Activated CD4-positive, CD25-positive, alpha-beta regulatory T cell (primary cell): ENCODE measurements at places on chromosomes 11 and 22.

DNA sequence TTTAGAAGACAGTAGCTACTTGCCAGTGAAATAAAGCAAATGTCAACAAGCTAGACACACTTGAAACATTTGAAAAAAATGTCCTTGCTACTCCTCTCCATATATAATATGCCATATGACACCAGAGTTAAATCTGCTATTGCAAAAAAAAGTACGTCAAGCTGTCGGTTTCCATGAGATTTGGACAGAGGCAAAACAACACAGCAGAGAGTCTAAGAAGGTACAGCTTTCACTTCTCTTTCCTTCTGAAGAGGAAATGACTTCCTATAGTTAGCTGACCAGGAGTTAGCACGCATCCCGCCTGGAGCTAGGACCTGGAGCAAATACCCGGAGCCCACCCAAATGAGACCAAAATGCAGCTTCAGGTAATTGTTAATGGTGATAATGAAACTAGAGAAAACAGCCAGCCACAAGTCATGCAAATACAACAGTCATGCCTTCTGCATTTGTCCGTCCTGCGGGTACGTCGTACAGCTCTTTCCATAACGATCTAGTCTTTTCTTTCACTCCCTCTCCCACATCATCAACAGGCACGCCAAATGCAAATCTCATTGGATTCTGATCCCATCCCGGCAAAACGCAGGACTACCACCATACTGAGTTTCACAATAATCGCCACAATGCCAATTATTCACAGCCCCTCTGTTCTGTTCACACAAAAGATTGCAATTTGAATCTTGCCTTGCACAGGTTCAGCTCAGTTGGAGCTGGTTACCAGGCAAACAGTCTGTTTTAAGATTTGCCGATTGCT, 395.0 kb upstream of the CCDC90B start:
- DNase-seq: no peak

- DNase-seq: no peak
These were observed 560.0 kb downstream of the TMEM135 start for GRCh38 chr11:87597725-87598124.

GRCh38 chr11:17378655-17379054, 9.8 kb downstream of the KCNJ11 start:
- no peak for DNase-seq

GRCh38 chr11:120950880-120951279, 73.0 kb upstream of the TBCEL start:
- DNase-seq: no peak

DNA sequence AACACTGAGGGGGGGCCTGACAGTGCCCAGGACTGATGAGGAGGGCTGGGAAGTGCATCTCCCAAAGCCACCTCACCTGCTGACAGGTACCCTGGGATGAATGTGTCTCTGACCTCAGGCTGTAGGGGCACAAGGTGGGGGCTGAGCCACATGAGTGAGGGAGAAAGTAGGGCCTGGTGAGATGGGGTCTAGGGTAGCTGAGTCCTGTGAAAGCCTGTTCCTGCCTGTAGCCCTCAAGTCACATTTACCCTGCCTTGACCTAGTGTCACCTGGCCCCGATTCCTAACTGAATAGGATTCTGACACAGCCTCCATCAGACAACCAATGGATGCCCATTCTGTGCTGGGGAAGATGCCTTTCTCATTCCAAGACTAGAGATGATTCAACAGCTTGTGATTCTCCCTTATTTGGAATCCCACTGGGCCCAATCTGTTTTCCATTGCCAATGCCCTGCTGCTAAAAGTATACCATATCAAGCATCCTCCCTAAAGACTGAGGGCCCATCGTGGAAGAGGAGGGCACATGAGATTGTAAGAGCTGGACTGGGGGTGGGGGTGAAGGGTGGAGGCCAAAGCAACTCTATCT, 11.1 kb upstream of the RFPL1 start:
- no peak for DNase-seq

- no peak for DNase-seq
These were observed 12.8 kb upstream of the SORL1 start for GRCh38 chr11:121439337-121439736.

DNA sequence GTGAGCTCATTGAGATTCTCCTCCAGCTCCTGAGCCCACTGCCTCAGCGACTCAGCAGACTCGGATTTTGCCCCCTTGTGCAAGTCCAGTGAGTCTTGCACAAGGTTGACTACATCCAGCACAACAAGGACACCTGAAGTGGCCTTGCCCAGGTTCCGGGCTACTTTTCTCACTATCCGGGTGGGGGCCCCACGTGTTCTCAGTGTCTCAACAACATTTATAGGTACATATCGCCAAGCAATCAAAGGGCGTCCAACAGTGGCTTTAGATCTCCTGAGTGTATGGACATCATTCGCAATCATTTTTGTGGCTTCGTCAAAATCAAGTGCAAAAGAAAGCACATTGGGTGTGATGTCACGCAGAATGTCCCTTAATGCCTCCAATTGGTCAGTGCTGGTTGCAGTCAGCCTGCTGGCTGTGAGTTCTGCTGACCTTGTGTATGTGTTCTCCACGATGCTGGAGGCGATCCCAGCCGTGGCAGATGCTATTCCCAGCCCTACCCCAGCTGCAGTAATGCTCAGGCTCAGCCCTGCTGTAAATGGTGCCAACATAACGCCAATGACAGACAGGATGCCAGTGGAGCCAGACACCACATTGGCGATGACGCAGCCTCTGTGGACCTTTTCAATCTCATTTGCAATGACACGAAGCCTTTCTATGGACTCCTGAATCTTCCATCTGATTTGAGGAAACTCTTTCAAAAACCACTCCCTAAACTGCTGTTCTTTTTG, 10.3 kb downstream of the APOL4 start:
- no peak for DNase-seq

GRCh38 chr11:72189455-72190250, 2.3 kb upstream of the FOLR1 start:
- no peak for DNase-seq

DNA sequence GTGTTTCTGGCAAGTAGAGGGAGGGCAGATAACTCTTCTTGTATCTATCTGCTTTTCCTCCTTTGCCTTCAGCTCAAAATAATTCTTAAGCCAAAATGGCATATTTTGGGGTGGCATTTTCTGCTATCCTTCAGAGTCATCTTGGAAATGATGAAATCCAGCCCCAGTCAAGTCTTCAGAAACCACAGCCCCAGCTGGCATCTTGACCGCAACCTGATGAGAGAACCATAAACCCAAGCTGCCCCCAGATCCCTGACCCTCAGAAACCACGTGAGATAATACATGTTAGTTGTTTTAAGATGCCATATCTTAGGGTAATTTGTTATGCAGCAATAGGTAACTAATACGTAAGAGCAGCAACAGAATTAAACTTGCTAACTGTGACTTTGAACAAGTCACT, 15.1 kb upstream of the PAMR1 start:
- no peak for DNase-seq
